ENCODE measurements at places on chromosomes 11 and 22. TPM values are rescaled to one million over a fixed set of nuclear protein-coding genes. Genes with fewer than 3 reads are reported as not detected.

The SNX19 gene
- 21.9 TPM for polyA plus RNA-seq

DNA sequence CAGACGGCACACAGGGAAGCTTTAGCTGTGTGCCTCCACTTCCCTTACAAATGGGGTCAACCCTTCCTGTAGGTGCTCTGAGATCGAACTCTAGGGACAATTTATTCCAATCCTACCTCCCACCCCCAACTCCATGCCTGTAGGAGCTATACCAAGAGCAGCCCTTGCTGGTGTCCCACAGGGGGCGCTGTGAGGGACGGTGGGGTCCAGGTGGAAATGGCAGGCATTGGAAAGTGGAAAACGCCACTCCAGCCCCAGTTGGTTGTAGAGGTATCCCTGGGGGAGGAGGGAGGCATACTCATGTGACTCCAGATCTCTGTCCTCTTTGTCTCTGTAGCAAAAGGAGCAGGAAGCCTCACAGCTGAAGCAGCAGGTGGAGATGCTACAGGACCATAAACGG is 161.3 kb downstream of the MYO18B start:
- DNase-seq: peak; percentile 24

GRCh38 chr11:12074529-12075195 is 35.7 kb upstream of the MICAL2 start:
- DNase-seq: no peak

The FREY1 gene
- polyA plus RNA-seq: 0.30 TPM

DNA sequence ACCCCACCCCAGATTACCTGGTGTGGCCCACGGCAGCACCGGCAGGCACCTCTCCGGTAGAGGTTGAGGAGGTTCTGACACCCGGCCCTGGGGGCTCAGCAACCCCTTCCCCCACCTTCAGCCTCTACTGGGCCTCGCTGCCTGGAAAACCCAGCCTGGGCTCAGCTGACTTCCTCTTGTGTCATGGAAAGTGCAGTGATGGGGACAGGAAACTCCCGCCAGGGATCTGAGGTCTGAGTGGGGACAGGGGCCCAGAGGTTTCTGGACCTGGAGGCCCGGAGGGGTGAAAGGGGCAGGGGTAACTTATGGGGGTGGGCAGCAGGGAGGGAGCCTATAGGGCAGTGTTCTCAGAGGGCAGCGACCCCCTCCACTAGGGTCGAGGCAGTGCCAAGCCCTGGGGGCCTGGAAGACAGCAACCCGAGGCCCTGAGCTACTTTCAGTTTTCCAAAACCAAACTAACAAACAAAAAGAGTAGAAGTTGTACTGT is 10.0 kb upstream of the CD5 start:
- DNase-seq: no peak

The SLC22A25 gene
- not detected for polyA plus RNA-seq

GRCh38 chr11:120031612-120032600 is 106.0 kb downstream of the TRIM29 start:
- no peak for DNase-seq

The OR8A1 gene
- polyA plus RNA-seq: not detected

The OR5AK2 gene
- polyA plus RNA-seq: not detected

The OR52N4 gene
- polyA plus RNA-seq: not detected

- no peak for DNase-seq
Observed at GRCh38 chr22:50268655-50269113, 1.5 kb downstream of the MAPK11 start.

- DNase-seq: peak; percentile 79
Observed at GRCh38 chr11:112174789-112175598, at the start of gene BCO2. Gene BCO2 (plus strand): TSS chr11:112175512. CDS start chr11:112175602, 90 bp downstream.

The SF3A1 gene
- polyA plus RNA-seq: 75.2 TPM

GRCh38 chr11:71396548-71397123 is 51.6 kb downstream of the DHCR7 start:
- no peak for DNase-seq

DNA sequence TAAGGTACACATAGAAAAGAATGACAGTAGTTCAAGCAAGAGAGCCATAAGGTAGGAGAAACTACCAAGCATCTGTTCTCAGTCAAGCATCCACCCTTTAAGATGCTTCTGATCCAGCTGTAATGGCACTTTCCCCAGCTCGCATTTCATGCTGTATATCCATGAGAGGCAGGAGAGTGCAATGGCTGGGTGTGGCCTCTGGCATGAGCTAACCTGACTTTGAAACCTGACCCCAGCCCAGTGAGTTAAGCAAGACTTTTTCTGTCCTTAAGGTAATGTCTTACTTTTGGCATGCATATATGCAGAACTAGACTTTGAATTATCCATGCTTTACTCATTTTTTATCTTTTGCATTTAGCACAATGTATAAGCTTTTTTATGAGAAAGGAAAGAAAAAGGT is 79.8 kb upstream of the CNTN5 start:
- DNase-seq: no peak

DNA sequence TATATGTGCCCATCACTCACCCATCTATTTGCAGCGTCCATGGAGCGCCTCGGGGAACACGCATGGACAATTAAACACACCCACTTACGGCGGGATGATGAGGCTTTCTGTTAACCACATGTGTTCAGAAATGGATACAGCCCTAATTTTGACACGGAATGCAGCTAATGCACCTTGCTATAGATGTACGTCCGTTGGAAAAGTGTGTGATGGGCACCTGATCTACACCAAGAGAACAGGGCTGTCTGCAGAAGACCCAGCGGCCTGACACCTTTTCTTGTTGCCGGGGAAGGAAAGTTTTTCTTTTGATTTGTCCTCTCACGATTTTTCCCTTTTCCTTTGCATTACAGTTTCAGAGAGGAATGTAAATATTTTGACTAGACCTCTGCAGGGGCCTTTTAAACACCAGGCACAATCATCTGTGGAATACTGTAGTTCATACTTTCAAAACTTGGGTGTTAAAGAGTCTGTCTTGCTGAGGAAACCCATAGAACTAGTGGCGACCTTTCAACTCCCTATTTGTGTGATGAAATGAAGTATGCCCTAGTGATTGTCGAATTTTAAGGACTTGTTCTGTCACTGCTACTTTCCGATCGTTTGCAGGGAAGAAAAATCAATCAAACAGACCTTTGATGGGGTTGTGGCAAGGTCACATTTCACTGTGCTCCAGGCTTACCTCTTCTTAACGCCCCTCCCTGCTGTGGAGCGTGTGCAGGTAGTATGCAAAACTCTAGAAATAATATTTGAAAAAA is 16.5 kb upstream of the PAX6 start:
- DNase-seq: no peak

DNA sequence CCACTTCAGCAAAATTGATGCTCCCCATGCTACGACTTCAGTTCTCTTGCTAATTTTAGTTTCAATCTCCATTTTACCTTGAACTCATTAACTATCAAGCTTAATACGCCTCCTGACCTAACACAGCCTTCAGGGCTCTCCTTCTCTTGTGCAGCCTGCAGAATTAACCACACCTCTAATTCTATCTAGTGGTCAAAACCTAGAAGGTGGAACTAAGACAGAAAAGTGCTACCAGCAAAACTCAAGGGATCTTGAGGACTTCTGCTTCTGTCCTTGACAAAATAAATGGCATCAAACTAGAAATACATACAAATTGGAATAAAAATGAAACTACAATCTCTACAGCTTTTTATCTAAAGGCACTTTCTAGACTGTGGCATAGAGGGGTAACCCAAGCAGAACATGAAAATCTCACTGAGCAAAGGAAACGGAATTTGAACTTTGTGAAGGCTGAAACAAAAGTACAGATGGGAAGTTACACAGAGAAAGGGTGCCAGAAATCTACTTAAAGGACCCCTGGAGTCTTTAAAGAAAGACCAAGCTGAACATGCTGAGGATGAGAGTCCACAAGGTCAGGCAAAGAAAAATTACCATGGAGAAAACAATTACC is 10.7 kb downstream of the CWF19L2 start:
- no peak for DNase-seq

DNA sequence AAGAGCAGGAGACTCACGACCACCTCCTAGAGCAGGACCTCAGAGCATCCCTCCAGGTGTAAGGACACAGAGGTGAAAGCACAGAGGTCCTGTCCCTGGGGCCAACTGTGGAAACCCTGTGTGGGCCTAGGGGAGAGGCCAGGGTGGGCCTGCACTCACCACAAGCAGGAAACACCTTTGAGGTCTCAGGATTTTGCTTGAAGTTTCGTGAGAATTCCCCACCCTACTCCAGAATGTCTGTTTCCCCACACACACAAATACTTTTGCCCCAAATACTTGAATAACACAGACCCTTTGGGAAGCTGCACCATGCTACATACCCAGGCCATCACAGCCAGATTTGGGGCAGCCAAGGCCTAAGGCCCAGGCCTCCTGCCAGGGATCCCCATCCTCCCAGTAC is 18.1 kb downstream of the SLC43A3 start:
- DNase-seq: no peak

The TMEM258 gene
- polyA plus RNA-seq: 617 TPM

The BAIAP2L2 gene
- 0.13 TPM for polyA plus RNA-seq

The C11orf71 gene
- polyA plus RNA-seq: 8.4 TPM

DNA sequence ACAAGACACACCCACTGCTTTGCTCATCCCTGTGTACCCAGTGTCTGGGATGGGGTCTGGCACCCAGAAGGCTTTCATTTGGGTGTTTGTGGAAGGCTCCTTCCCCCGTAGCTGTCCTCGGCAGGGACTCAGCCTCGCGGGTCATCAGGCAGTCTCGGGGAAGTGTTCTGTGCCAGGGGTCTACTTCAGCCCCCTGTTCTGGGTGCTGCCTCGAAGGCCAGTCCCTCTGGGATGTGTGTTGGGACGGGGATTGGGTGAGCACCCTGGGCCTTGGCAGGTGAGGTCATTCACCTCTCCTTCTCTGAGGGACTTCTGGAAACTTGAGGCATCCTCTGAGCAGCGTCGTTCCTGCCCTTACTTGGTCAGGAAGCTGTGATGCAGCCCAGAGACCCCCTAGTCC is 65.5 kb downstream of the RPUSD4 start:
- no peak for DNase-seq

The STT3A gene
- polyA plus RNA-seq: 101 TPM

The CDC45 gene
- polyA plus RNA-seq: 26.4 TPM

GRCh38 chr22:37146507-37147180 is 3.1 kb downstream of the IL2RB start:
- DNase-seq: no peak

The NOX4 gene
- polyA plus RNA-seq: 2.2 TPM

DNA sequence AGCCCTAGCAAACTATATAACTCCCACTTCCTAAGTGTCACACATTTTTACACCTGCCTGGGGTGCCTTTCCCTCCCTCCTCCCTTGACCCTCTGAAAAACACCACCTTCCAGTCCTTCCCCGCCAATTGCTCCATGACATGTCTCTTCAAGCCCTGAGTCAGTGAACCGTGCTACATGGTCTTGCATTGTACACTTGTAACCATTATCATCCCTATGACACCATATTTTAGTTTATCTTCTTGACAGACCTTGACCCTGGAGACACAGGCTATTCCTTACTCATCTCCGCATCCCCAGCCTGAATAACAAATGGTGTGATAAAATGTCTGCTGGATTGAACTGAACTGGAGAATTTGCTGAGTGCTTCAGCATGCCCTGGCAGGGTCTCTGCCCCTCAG is 36.9 kb downstream of the TNKS1BP1 start:
- DNase-seq: no peak

- DNase-seq: no peak
Observed at GRCh38 chr11:103266167-103266831, 157.1 kb downstream of the DYNC2H1 start.

The TMPRSS6 gene
- not detected for polyA plus RNA-seq

The PIWIL4 gene
- polyA plus RNA-seq: 2.0 TPM

DNA sequence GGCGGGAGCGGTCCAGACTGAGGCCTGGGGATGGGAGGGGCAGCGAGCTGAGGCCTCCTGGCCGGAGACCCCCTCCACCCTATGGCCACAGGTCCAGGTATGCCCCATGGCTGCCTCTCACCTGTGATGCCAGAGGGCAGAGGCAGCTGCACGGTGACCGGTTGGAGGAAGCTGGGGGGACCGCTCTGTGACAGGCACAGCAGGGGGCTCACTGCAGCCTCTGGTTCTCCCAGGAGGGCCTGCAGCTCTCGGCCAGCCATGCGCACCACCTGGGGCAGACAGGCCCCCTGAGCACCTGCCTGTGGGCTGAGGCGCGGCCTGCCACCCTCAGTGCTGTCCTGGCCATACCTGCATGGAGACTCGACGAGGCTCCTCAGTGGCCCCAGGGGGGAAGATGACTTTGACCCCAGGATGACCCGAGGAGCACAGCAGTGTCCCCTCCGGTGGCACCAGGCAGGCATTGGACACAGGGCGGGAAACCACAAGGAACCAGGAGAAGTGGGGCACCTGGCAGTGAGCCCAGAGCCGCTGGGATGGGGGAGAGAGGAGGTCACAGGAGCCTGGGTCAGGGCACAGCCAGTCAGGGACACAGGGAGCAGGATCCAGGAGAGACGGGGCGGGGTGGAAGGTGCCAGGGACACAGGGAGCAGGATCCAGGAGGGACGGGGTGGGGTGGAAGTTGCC is 3.2 kb upstream of the SLC25A22 start:
- no peak for DNase-seq

- DNase-seq: no peak
Observed at GRCh38 chr11:78801161-78801884, 226.7 kb upstream of the NARS2 start.

DNA sequence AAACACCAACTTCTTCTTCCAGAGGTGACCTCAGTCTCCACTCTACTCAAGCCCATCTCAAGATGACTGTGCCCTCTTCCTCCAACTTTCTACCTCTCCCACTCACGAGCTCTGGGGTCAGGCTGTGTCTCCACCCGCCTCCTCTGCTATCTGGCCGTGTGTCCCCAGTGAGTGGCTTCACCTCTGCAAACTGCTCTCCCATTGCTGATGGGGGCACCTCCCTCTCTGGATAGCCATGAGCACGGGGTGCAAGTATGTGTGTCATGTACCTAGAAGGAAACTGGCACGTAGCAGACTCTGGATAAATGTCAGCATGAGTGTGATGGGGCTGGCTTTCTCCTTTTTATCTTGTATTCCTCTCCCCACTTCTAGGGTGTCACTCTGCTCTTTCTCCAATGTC is 18.3 kb upstream of the RAC2 start:
- no peak for DNase-seq

- DNase-seq: peak; percentile 34
Observed at GRCh38 chr22:47195484-47196165, 433.2 kb downstream of the TBC1D22A start.

DNA sequence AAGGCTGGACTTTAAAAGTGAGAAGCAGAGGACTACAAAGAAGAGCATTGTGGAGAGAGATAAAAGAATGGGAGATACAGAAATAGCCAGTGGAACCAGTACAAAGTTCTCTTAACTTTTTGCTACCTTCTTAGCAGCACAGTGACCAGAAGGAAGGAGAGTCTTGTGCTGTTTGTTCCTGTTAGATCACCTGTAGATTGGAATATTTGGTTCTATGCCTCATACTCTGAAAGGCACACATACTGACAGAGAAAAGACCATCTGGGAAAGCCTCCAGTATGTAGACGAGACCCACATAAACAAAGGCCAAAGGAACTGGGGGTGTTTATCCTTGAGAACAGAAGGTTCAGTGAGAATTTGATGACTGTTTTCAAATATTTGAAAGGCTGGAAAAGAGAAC is 18.7 kb downstream of the RNF141 start:
- no peak for DNase-seq

Measured in SK-N-SH (cell line).